ENCODE measurements at places on chromosomes 4 and X.

DNA sequence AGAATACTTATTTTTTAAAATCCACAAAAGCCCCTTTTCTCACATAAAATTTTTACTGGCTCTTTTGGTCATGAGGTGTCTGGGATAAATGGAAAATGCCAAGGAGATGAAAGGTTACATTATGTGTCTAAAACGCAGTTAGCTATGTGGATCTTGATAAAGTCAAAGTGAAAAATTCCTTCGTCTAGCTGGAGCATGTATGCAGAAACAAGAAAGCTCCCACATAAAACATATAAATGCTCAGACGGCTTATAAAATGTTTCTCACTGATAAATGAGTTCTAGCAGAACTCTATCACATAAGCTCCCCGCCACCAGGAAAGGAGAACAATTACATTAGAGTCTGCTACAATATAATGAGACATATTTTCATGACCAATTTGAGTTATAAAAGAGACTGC is 83.8 kb downstream of the TBC1D9 start:
- no peak for DNase-seq

- no peak for DNase-seq
Measured at GRCh38 chr4:173014113-173014558, 154.5 kb upstream of the GALNT7 start.

- DNase-seq: no peak
Measured at GRCh38 chrX:119127650-119128049, at the start of gene KIAA1210. Gene KIAA1210 (minus strand): TSS chrX:119127812. CDS start chrX:119123642, 4,170 bp downstream.

- DNase-seq: no peak
Measured at GRCh38 chrX:55546956-55547355, 57.3 kb upstream of the USP51 start.

DNA sequence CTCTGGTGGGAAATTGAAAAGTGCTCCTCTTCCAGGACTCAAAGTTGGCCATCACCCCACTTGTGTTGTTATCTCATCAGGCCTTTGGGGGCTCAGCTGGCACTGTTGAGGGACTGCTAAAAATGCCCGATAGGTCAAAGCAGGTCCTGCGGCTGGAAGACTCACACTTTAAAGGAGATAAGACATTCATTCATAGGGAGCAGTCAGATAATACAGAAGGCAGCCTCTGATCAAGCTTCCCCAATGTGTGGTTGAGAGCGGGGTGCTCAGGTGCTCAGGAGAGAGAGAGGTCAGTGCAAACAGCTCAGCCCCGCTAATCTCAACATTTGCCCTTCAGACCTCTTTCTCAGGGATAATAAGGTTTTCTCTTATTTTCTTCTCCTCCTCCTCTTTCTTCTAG is 70.3 kb downstream of the TMEM154 start:
- DNase-seq: no peak

DNA sequence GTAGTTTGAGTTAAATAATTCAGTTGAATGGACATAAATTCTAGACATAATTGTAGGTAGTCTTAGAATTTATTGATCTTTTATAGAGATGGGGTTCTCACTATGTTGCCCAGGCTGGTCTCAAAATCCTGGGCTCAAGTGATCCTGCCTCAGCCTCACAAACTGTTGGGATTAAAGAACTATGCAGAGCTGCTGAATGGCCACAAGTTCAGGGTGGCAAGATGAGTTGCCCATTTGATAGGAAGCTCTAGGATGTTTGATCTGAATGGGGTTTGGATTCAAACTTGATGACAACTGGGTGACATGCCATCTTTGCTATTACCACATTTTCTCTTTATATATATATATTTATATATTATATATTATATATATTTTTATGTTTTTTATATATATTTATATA is 3.6 kb downstream of the RPL36A start:
- no peak for DNase-seq

- DNase-seq: no peak
Measured at GRCh38 chr4:73713650-73714049, 26.7 kb upstream of the CXCL8 start.

DNA sequence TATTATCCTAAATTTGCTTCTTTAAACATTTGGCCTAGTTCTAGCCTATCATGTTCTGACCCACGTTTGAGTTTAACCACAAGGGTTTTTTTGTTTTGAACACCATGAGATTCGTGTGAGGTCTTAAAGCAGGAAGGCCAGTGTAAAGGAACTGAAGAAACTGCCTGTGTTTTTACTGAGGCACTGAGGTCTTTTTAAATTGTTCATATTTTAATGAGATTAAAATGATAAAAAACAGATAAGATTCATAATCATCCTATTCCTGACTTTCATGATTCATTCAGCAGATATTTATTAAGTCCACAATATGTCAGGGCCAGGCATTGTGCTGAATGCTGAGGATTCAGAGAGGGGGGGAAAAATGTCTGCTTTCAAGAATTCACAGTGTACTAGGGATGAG is 3.2 kb downstream of the RPS6KA3 start:
- DNase-seq: no peak

GRCh38 chr4:108533876-108534275 is 86.5 kb upstream of the RPL34 start:
- no peak for DNase-seq

DNA sequence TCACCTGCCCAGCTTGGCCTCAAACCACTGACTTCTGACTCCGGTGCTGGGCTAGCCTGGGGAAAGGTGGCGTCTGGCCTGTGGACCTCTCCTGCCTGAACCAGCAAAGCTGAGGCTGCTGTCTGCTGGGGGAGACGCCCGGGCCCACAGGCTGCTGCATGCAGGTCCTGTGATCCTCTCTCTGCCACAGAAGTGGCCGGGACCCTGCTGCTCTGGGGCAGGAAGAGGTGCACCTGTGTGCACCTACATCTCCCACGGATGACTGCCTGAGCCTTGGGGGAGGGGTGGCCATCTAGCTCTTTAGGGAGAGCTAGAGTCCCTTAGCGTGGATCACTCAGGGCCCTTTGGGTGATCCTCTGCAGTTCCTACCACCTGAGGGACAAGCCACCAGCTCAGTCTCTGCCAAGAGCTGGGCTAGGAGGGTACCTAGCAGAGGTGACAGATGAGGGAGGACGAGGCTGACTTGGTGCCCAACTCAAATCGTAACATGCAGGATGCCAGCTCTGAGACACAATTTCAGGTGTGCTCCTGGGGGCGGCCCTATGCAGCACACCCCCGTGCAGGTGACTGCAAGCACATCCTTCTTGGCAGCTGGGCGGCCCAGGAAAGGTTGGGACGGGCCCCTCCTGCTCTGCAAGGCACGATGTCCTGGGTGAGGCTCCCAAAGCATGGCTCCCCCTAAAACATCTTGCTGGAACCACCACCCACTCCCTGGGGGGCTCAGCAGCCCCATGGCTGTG is 22.5 kb downstream of the LETM1 start:
- DNase-seq: no peak

- no peak for DNase-seq
Measured at GRCh38 chrX:10944136-10944885, 166.8 kb upstream of the HCCS start.

- no peak for DNase-seq
Measured at GRCh38 chrX:25523574-25524540, 508.1 kb upstream of the ARX start.

- no peak for DNase-seq
Measured at GRCh38 chr4:26113339-26113940, 199.4 kb downstream of the SMIM20 start.

GRCh38 chrX:44062840-44063239 is 89.7 kb upstream of the NDP start:
- no peak for DNase-seq

GRCh38 chr4:89570931-89571330 is 263.3 kb upstream of the GPRIN3 start:
- no peak for DNase-seq

- peak; percentile 74 for DNase-seq
Measured at GRCh38 chr4:169293343-169294176, 22.8 kb upstream of the SH3RF1 start.

- DNase-seq: no peak
Measured at GRCh38 chr4:52263607-52264006, 212.5 kb downstream of the SPATA18 start.

- no peak for DNase-seq
Measured at GRCh38 chrX:108735091-108735678, 1.2 kb downstream of the IRS4 start.

All from GM12864 (cell line).